ENCODE measurements at places on chromosomes 3 and 15. TPM values are rescaled to one million over a fixed set of nuclear protein-coding genes. Genes with fewer than 3 reads are reported as not detected.

GRCh38 chr3:102526865-102527264 lies 92.0 kb downstream of the ZPLD1 start:
- H3K36me3 ChIP-seq, result no peaks in the 10 kb centered on the region
- no peak overlapping the region for H3K4me3 ChIP-seq
- no peaks in the 10 kb centered on the region for H3K27me3 ChIP-seq
- no peak for DNase-seq
- H3K27ac ChIP-seq, result no peak overlapping the region
- no peaks in the 10 kb centered on the region for H3K4me1 ChIP-seq

The FMN1 gene
- total RNA-seq, result 36.9 TPM

DNA sequence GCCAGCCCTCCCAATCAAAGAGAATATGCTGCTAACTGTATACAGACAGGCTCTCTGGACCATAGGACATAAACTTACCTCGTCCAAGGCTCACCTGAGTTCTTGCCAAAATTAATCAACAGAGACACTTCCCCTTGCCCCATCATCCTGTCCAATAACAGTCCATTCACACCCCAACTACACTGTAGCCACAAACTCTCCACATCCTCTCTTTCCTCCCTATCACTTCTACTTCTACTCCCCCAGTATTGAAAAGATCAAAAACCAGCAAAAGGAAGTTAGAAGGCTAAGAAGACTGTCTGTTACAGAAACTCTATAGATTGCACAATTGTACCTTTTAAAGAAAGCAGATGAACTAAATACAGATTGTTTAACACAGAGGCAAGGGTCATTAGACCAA lies 133.5 kb upstream of the STT3B start:
- no peaks in the 10 kb centered on the region for H3K27me3 ChIP-seq
- H3K4me1 ChIP-seq, result no peaks in the 10 kb centered on the region
- H3K27ac ChIP-seq, result no peak overlapping the region
- no peak for DNase-seq
- no peak overlapping the region for H3K4me3 ChIP-seq

- H3K27ac ChIP-seq, result no peak overlapping the region
- no peak overlapping the region for H3K4me3 ChIP-seq
- H3K36me3 ChIP-seq, result no peaks in the 10 kb centered on the region
- DNase-seq, result no peak
- no peaks in the 10 kb centered on the region for H3K27me3 ChIP-seq
- H3K4me1 ChIP-seq, result no peaks in the 10 kb centered on the region
Observed at GRCh38 chr3:7520593-7520992, 659.7 kb downstream of the GRM7 start.

GRCh38 chr3:119604878-119605277 lies 7.2 kb downstream of the PLA1A start:
- H3K4me3 ChIP-seq, result no peak overlapping the region
- no peaks in the 10 kb centered on the region for H3K4me1 ChIP-seq
- DNase-seq, result no peak
- no peaks in the 10 kb centered on the region for H3K27me3 ChIP-seq
- H3K36me3 ChIP-seq, result no peaks in the 10 kb centered on the region
- H3K27ac ChIP-seq, result no peak overlapping the region

DNA sequence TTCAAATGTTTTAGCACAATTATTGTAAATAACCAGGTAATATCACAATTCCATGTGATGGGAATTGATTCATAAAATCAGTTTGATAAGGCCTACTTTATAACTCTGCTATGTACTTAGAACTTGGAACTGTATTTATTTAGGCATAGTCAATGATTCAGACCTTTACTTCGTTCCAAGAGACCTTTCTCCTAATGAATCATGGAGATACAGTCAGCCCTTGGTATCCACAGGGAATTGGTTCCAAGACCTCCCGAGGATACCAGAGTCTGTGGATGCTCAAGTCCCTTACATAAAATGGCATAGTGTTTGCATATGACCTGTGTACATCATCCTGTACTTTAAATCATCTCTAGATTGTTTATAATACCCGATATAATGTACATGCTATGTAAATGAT lies 60.8 kb upstream of the UMPS start:
- H3K27me3 ChIP-seq, result no peaks in the 10 kb centered on the region
- no peak overlapping the region for H3K4me3 ChIP-seq
- no peak for DNase-seq
- no peak overlapping the region for H3K27ac ChIP-seq

- H3K27ac ChIP-seq, result no peak overlapping the region
- no peaks in the 10 kb centered on the region for H3K27me3 ChIP-seq
- no peaks in the 10 kb centered on the region for H3K4me1 ChIP-seq
Observed at GRCh38 chr3:72633534-72633933, 214.7 kb downstream of the SHQ1 start.

GRCh38 chr15:58492661-58493397 lies 61.0 kb downstream of the LIPC start:
- H3K4me1 ChIP-seq, result no peaks in the 10 kb centered on the region
- H3K36me3 ChIP-seq, result no peaks in the 10 kb centered on the region
- no peak overlapping the region for H3K4me3 ChIP-seq

DNA sequence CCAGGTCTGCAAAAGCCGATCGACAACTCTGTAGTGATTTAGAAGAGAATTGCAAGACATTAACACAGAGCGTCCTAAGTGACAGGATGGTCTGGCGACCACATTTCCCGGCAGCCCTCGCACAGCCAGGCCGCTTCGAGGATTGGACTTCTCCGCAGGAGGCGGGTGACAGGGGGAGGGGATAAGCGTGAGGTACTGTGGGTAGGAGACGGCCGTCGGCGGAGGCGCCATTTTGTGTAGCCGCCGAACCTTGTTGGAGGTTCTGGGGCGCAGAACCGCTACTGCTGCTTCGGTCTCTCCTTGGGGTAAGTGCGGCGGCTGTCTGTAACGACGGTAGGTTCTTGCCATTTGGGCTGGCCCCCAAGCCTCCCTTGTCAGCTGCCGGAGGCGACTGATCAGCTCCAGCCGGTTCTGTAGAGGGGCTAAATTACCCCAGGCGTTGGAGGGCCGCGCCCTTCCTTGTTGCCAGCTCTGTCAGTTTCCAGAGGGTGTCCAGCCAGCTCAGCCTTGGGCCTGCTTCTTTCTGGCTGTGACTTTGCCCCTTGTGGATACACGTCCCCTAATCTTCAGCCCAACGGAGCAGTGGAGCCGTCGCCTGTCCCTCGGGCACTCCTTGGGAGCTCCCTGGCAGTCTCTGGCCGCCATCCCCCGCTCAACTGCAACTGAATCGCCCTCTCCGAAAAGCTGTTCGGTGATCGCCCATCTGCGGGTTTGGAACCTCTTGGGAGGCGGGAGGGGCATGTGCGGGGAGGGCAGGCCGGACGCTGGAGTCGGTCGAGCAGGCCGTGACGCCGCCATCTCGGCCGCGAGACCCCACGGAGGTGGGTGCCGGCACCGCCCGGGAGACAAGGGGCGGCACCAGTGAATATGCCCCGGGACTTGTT lies at the start of gene RBM5:
Gene RBM5, plus strand, starts transcription at position 195 of the 884 bp plus-strand sequence. CDS start 1,516 bp downstream, outside the sequence.
- peak within 1 kb of the TSS; percentile 91 for H3K27ac ChIP-seq
- no peaks in the 10 kb centered on the region for H3K27me3 ChIP-seq
- H3K4me1 ChIP-seq, result no peaks in the 10 kb centered on the region

- no peak overlapping the region for H3K4me3 ChIP-seq
- H3K27ac ChIP-seq, result no peak overlapping the region
- H3K4me1 ChIP-seq, result no peaks in the 10 kb centered on the region
- H3K27me3 ChIP-seq, result no peaks in the 10 kb centered on the region
- no peaks in the 10 kb centered on the region for H3K36me3 ChIP-seq
Observed at GRCh38 chr3:30886888-30887287, 7.6 kb downstream of the GADL1 start.

GRCh38 chr3:64122476-64122875 lies 99.2 kb upstream of the PSMD6 start:
- H3K36me3 ChIP-seq, result no peaks in the 10 kb centered on the region
- no peaks in the 10 kb centered on the region for H3K4me1 ChIP-seq
- H3K27me3 ChIP-seq, result no peaks in the 10 kb centered on the region

The PLA2G4F gene
- 45.2 TPM for total RNA-seq

GRCh38 chr3:193859195-193859594 lies 266.2 kb downstream of the OPA1 start:
- no peak overlapping the region for H3K4me3 ChIP-seq
- no peaks in the 10 kb centered on the region for H3K4me1 ChIP-seq
- no peaks in the 10 kb centered on the region for H3K36me3 ChIP-seq

The LHFPL4 gene
- 0.54 TPM for total RNA-seq

DNA sequence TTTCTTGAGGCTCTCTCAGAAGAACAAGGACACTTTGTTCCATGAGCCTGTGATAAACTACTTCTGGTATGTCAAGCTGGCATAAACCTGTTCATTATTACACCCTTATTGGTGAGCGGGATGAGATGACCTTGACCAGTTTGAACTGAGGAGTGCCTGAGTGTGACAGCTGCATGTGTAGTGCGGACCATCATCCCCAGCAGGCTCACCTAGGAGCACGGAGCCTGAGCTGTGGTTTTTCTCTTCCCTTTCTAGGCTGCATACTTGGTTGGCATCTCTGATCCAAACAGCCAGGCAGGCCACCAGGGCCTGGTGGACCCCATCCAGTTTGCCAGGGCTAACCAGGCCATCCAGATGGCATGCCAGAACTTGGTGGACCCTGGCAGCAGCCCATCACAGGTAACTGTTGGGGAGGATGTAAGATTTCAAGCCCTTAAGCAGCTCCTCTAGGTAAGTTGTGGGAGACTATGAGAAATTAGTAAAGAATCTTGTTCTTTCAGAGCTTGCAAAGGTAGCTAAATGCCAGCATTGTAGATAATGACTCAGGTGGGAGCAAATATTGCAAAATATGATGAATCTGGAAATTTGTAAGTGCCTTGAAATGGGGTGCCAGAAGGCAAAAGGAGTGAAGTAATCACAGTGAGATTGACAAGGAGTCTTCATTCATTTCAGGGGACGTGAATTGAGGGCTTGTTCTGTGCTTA lies 288.9 kb upstream of the TPM1 start:
- no peak overlapping the region for H3K27ac ChIP-seq
- no peaks in the 10 kb centered on the region for H3K4me1 ChIP-seq
- no peak overlapping the region for H3K4me3 ChIP-seq

The IGF2BP2 gene
- total RNA-seq, result 94.5 TPM

- DNase-seq, result no peak
- H3K4me1 ChIP-seq, result no peaks in the 10 kb centered on the region
- H3K36me3 ChIP-seq, result no peaks in the 10 kb centered on the region
- H3K27me3 ChIP-seq, result no peaks in the 10 kb centered on the region
Observed at GRCh38 chr3:156459434-156459833, 95.5 kb downstream of the SSR3 start.

GRCh38 chr3:118754406-118755252 lies 280.0 kb downstream of the IGSF11 start:
- DNase-seq, result no peak
- H3K4me3 ChIP-seq, result no peak overlapping the region
- no peaks in the 10 kb centered on the region for H3K27me3 ChIP-seq
- H3K27ac ChIP-seq, result no peak overlapping the region

DNA sequence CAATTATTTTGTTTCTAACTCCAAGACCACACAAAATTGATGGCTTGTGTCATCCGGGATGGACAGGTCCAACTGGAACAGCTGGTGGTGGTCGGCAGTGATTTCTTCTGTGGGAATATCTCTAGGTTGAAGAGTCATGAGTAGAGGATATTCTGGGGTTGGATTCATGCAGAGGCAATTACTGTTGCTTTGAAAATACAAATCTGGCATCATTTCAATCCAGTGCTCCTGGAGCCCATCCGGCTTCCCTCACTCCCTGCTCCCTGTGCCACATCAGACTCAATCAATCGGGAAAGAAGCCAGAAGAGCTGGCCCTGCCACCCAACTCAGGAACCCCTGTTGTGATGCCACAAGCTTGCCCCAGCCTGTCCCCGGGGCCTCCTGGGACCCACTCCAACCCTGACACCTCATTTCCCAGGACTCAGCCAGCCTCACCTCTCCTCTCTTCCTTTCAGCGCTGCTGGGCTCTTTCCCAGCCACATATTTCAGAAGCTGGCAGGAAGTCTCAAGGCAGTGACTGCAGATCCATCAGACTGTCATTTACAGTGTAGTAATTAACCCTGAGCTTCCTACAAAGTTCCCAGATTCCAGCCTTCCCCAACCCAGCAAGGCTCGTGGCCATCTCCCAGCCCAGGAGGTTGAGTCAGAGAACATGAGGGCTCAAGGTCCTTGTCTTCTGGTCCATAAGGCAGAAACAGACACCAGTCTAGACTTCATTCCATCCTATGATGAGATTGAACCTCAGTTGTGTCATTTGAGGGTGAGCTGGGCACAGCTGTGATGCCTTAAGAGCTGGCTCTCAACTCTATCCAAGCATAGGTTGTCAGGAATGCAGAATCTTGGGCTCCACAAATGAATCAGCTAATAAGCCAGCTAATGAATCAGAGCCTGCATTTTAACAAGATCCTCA lies 114.0 kb downstream of the FAM174B start:
- H3K27me3 ChIP-seq, result no peaks in the 10 kb centered on the region
- H3K36me3 ChIP-seq, result no peaks in the 10 kb centered on the region
- H3K4me3 ChIP-seq, result no peak overlapping the region
- no peak overlapping the region for H3K27ac ChIP-seq
- DNase-seq, result no peak
- H3K4me1 ChIP-seq, result no peaks in the 10 kb centered on the region

The AMIGO3 gene
- 3.3 TPM for total RNA-seq

DNA sequence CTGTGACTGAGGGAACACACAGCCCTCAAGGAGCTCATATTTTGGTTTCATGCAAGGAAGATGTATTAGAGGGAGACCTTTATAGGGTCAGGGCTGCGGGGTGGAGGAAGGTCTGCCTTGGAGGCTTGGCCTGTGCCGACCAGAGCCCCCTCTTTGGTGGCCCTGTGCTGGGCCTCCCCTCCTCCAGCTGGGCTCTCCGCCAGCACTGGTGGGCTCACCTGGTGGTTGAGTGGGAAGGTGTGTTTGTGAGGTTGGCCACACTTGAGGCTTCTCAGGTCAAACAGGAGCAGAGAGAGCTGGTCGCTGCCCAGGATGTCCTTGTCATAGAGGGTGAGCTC lies 2.6 kb downstream of the PLA2G4F start:
- H3K27ac ChIP-seq, result no peak overlapping the region
- no peak for DNase-seq

DNA sequence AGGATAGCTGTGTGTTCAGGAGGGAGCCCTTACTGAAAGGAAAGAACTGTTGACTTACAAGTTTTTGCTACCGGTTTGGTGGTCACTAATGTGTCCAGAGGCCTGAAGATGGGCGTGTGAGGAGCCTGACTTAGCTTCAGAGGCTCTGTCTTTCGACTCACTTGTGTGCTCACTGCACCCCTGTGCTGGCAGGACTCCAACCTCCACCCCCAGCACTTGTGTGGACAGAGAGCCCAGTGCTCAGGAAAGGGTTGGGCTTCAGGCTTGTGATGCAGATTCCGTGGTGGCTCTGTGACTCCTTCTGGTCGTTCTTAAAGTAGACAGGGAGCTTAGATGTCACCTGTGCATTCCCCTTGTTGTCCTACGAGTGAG lies 100.9 kb downstream of the PGPEP1L start:
- no peaks in the 10 kb centered on the region for H3K4me1 ChIP-seq
- no peak for DNase-seq
- no peak overlapping the region for H3K27ac ChIP-seq
- no peak overlapping the region for H3K4me3 ChIP-seq
- no peaks in the 10 kb centered on the region for H3K36me3 ChIP-seq

GRCh38 chr3:10729439-10729838 lies 86.6 kb upstream of the SLC6A11 start:
- no peak overlapping the region for H3K27ac ChIP-seq
- H3K27me3 ChIP-seq, result no peaks in the 10 kb centered on the region
- DNase-seq, result no peak
- H3K4me3 ChIP-seq, result no peak overlapping the region

The CEMIP gene
- 0.57 TPM for total RNA-seq

- no peaks in the 10 kb centered on the region for H3K36me3 ChIP-seq
- no peak for DNase-seq
- H3K4me1 ChIP-seq, result no peaks in the 10 kb centered on the region
- H3K4me3 ChIP-seq, result no peak overlapping the region
Observed at GRCh38 chr3:160879859-160880258, 123.8 kb downstream of the PPM1L start.

The STAB1 gene
- total RNA-seq, result 98.2 TPM

GRCh38 chr15:40990080-40990479 lies 36.8 kb downstream of the CHAC1 start:
- H3K27me3 ChIP-seq, result no peaks in the 10 kb centered on the region
- no peaks in the 10 kb centered on the region for H3K4me1 ChIP-seq
- no peaks in the 10 kb centered on the region for H3K36me3 ChIP-seq
- no peak overlapping the region for H3K4me3 ChIP-seq
- H3K27ac ChIP-seq, result no peak overlapping the region

All from Peyer's patch (tissue), 4 donors.